ENCODE measurements at places on chromosomes 16 and 17.

DNA sequence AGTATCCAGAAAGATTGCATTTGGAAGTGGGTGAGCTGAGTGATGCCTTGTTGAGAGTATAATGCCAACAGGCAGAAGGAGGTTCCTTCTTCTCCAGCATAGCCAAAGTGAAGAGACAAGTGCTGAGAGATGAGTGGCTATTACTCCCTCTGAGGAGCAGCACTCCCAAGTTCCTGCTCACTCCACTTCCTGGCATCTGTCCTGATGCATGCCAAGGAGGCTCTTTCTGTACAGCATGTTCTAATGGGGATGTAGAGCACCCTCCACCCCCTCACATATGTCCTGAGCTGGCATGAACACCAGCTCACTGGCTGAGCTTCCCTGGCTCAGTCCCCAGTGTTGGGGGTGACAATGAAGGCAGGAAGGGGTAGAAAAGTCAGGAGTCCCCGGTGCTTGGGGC, 44.2 kb upstream of the DNAH9 start:
- no peak for DNase-seq

DNA sequence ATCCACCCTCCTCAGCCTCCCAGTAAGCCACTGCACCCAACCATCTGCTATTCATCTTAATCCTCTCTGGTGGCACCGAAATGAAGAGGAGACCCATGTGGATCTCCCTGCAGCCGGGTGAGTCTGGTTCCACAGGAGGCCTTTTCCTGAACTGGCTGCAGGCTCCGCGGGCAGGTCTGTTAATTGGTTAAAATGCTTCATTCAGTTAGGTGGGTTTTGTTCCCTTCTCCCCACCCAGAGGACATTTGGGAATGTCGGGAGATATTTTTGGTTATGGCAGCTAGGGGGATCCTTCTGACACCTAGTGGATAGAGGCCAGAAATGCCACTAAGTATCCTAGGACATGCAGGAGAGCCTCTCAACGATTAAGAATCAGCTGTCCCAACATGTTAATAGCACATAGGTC, 16.7 kb downstream of the C16orf54 start:
- no peak for DNase-seq

GRCh38 chr17:57422574-57423164, 166.3 kb downstream of the MSI2 start:
- DNase-seq, result no peak

GRCh38 chr16:66109677-66110076, 256.8 kb upstream of the CDH5 start:
- DNase-seq, result no peak

- DNase-seq, result no peak
Measured at GRCh38 chr17:15973016-15973415, 26.5 kb downstream of the ZSWIM7 start.

DNA sequence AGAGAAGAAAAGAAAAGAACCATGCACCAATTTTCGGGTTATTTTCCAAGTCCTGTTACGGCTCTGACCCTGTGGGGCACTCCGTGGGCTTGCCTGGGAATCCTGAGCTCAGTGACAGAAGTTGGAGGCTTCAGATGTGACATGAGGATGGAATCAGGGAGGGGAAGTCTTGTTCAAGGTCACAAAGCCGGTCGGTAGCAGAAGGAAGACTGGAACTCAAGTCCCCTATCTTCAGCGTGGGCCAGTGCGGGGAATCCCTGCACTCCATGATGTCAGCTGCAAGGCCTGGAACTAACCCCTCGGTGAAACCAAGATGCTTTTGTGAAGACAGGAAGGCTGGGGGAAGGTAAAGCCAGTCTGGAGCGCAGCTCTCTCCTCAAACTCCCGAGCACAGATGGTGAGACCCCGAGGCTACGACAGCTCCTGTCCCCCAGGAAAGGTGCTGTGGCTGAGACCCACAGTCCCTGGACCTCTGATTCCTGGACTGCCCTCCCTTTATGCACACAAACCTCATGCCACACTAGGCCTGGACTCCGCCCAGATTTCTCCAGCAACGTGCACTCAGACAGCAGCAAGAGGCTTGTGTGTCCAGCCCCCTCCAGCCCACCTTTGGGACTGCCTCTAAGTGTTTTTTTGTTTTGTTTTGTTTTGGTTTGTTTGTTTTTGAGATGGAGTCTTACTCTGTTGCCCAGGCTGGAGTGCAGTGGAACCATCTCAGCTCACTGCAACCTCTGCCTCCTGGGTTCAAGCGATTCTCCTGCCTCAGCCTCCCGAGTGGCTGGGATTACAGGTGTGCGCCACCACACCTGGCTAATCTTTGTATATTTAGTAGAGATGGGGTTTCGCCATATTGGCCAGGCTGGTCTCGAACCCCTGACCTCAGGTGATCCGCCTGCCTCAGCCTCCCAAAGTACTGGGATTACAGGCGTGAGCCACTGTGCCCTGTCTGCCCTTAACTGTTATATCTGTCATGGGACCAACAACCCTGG, 5.5 kb upstream of the IL27 start:
- DNase-seq, result no peak

DNA sequence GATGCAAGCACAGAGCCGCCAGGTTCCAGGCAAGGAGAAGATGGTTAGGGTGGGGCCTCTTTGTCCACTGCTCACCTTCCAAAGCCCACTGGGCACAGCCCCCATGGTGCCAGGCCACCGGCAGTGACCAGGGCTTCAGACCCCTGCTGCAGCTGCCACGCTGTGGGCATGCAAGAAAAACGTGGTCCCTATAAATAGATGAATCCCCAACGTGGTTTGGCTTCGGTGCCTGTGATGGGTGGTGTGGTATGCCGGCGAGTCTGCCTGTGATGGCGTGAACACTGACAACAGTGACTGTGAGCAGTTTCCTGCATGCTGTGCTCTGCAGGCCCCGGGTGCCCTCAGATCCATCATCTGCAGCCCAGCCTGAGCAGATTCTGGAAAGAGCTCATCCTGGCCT, 36.6 kb downstream of the RAB11FIP4 start:
- DNase-seq, result no peak

- no peak for DNase-seq
Measured at GRCh38 chr17:81039854-81040758, 5.2 kb downstream of the BAIAP2 start.

DNA sequence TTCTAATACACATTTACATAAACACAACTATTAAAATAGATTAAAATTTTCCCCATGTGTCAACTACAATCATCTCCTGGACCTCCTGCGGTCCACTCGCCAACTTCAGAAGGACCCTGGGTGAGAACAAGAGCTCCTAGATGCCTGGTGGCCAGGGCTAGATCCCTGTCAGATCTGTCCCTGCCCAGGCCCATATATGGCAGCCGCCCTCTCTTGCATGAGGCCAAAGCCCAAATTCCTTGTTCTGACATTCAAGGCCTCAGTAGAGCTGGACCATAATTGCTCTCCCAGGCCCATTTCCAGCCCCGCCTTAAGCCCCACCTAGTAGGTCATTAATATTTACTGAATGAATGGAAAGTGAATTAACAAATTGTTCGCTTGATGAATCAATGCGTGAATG, 237.7 kb downstream of the KATNIP start:
- no peak for DNase-seq

- DNase-seq, result no peak
Measured at GRCh38 chr17:13540546-13540945, 61.2 kb downstream of the HS3ST3A1 start.

- no peak for DNase-seq
Measured at GRCh38 chr17:82388223-82388921, 16.8 kb downstream of the UTS2R start.

- no peak for DNase-seq
Measured at GRCh38 chr17:19312406-19312805, 50.1 kb downstream of the B9D1 start.

DNA sequence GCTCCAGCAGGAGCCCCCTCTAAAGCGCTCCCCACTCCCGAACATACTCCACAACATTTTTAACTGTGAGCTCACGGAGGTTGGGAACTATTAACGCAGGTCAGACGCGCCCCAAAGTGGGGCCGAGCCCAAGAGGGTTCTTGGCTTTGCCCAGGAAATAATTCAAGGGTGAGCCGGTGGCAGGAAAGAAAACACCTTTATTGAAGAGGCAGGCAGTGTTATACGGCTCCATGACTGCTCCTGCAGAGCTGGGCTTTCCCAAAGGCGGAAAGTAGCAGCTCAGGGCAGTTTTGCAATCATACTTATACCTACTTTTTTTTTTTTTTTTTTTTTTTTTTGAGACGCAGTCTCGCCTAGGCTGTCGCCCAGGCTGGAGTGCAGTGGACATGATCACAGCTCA, 6.2 kb downstream of the ADCY9 start:
- no peak for DNase-seq

DNA sequence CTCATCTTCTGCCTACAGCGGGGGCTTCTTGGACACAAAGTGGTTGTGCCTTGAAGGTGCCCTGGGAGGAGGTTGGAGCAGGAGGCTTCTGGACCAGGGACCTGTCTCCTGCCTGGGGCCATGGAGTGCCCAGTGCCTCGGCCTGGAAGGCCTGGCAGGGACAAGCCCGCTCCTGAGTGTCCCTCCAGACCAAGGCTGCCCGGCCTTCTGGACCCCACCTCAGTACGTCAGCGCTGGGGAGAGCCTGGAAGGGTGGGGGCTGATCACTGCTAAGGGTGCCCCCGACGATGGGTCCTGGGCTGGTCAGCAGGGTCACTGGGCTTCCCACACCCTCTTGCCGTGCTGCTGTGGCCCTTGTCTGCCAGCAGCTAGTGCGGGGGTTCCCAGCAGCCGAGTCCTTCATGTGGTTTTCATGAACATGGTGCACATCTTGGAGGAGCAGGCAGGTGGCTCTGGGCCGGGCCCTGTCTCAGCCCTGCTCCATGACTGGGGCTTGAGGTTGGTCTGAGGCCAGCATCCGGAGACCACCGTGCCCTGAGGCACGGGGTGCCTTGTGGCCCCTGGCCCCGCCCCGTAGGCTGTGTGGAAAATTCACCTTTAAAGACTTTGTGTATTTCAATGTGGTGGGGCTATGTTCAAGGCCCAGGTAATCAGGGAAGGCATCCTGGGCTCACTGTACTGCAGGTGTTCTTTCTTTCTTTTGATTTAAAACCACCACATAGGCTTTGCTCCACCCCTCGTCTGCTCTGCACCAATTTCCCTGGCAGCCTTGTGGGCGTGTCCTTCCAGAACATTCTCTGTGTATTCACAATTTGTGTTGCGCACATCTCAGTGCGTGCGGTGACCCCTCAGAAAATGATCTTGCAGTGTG, 22.4 kb downstream of the MGRN1 start:
- no peak for DNase-seq

- no peak for DNase-seq
Measured at GRCh38 chr17:83100853-83101391, 21.5 kb downstream of the METRNL start.

GRCh38 chr16:64437706-64438324, 684.0 kb downstream of the CDH11 start:
- no peak for DNase-seq

GRCh38 chr16:89723279-89724250, 2.2 kb downstream of the ZNF276 start:
- peak; percentile 68 for DNase-seq

DNA sequence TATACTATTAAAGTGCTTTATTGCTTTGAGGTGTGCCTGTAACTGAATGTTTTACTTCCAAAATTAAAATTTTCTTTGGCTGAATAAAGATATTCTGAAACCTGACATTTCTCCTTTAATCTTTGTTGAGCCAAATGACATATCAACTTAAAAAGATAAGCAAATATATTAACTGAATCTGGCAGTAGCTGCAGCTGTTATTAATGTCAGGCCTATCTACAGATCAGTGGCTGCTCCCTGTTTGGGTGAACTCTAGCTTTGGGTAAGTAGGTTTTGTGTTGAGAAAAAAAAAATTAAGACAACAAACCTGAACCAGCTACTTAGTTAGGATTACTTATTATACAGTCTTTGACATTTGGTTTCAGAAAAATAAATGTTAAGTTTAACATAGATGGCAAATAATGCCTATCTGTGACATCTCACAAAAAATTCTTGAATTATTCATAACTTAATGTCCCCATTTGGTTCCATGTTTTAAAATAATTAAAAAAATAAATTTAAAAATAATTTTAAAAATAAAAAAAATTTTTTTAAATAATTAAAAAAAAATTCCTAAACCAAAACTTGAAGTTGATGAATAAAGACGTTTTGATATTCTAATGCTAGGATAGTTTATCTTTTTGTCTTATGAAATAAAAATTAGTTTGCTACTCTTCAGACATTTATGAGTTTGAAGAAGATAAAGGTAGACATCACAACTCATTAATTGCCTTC, 19.8 kb downstream of the CPD start:
- DNase-seq, result no peak

DNA sequence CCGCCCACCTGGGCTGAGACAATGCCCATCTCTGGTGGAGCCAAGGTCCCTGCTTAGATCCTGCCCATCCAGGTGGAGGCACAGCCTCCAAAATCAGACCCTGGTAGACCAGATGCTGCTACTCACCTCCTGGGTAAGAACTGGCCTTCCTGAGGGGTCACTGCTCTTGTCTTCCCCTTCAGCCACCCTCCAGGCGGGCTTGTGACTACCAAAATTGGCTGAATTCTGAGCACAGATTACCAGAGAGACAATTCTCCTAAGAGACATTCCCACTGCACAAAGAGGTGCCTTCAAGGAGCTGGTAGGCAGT, 10.9 kb downstream of the MMP2 start:
- DNase-seq, result no peak

GRCh38 chr17:46765453-46765852, 53.0 kb downstream of the WNT3 start:
- no peak for DNase-seq
